ENCODE measurements at places on chromosomes 6 and 20.

- no peak for DNase-seq
Observed at GRCh38 chr6:161171207-161171606, 102.7 kb downstream of the AGPAT4 start.

DNA sequence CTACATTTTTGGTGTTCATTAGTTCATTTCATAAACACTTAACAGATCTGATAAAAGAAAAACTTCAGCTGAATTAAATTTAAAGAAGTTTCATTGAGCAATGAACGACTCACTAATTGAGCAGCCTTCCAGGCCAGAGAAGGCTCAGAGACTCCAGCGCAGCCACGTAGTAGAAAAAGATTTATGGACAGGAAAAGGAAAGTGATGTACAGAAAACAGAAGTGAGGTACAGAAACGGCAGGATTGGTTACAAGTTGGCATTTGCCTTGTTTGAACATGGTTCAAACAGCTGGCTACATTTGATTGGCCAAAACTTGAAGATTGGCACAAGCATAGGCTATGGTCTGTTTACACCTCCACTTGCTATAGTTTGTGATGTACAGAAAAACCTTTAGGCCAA, 166.3 kb upstream of the DTNBP1 start:
- DNase-seq, result no peak

GRCh38 chr6:119799596-119800509, 450.3 kb upstream of the MAN1A1 start:
- no peak for DNase-seq

- no peak for DNase-seq
Observed at GRCh38 chr6:81787313-81788068, 35.0 kb upstream of the TENT5A start.

- DNase-seq, result no peak
Observed at GRCh38 chr6:53527249-53527765, 17.6 kb downstream of the GCLC start.

GRCh38 chr6:32212076-32212760, 11.6 kb downstream of the NOTCH4 start:
- no peak for DNase-seq

DNA sequence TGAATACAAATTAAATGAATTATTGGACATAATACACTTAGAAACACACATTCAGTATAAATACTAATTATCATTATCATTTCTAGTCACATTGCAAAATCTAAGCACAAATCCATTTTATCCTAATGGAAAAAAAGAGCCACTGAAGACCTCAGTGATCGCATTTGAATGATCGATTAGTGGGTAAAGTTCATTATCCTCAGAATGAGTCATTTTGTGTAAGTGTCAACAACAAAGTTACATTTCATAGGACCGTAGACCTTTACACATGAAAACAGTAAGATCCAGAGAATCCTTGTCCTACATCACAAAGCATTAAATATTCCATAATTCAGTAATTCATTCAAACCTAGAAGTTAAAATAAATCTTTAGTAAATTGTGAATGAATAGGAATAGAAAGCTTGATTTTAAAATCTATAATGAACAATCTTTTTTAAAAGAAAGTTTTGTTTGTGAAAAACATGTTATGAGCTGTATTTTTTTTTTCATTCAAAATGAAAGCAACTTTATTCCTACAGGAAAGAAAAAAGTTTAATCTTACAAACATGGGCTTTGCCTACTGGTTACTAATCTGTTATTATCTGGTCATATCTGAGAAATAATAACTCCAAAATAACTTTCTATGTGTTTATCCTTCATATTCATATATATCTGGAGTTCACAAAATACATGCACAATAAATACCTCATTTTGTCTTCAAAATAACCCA, 33.7 kb downstream of the ROS1 start:
- no peak for DNase-seq

Data from mucosa of gallbladder (tissue), 1 donor.